ENCODE measurements at places on chromosomes 7 and 10.

- no peak for DNase-seq
Observed at GRCh38 chr7:53191836-53192443, 156.5 kb downstream of the POM121L12 start.

GRCh38 chr10:49633327-49634068 lies 19.7 kb downstream of the CHAT start:
- no peak for DNase-seq

- DNase-seq: no peak
Observed at GRCh38 chr7:129848436-129848835, 104.3 kb downstream of the UBE2H start.

DNA sequence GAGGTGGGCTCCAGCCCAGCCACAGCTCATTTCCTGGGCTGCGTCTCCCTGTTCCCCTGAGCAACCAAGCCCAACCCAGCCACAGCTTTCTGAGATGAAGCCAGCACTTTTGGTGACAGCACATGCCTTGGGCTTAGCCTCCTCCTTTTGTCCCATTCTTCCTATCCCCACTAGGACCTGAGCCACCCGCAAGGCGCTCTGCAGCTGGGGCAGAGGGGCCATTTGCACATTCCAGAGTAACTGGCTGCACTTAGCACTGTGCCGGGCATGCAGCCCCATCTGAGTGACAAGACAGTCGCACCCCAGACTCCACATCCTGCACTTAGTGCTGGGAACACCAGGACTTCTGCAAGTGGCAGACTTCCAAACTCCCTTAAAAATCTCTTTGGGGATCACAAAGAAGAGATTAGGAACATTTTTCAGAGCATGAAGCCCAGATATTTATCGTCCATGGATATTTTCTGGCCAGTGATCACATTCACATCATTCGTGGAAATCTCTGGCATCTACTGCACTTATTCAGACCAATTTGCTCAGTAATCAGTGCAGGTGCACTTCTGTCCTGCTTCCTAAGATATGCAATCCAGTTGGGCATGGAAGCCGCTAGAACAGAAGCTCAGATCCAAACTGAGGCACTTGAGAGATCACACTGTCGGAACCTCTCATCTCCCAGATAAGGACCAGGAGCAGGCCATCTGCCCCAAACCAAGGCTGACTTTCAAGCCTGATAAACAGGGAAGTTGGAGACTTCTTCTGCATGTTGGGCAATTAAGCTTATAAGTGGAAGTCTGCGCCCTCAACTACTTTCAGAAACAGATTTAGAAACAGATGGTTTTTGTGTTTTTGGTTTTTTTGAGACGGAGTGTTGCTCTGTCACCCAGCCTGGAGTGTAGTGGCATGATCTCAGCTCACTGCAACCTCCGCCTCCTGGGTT lies 26.4 kb downstream of the CHST15 start:
- no peak for DNase-seq

GRCh38 chr7:18509481-18509880 lies 13.9 kb downstream of the HDAC9 start:
- DNase-seq: no peak
